ENCODE measurements at places on chromosomes 6 and 20. TPM values are rescaled to one million over a fixed set of nuclear protein-coding genes. Genes with fewer than 3 reads are reported as not detected.

The MACROD2 gene
- 1.9 TPM for polyA plus RNA-seq

The OXT gene
- 0.13 TPM for polyA plus RNA-seq

The SIRPD gene
- not detected for polyA plus RNA-seq

The ANKEF1 gene
- polyA plus RNA-seq, result 2.3 TPM

The SPINT4 gene
- not detected for polyA plus RNA-seq

The SLC22A16 gene
- polyA plus RNA-seq, result not detected

The MRPS26 gene
- 57.2 TPM for polyA plus RNA-seq

The RHAG gene
- polyA plus RNA-seq, result 0.06 TPM

The SDCBP2 gene
- 137 TPM for polyA plus RNA-seq

The ZMYND8 gene
- polyA plus RNA-seq, result 18.7 TPM

The MLN gene
- not detected for polyA plus RNA-seq

The NDRG3 gene
- polyA plus RNA-seq, result 14.6 TPM

The TMEM30A gene
- polyA plus RNA-seq, result 32.9 TPM

The EFHC1 gene
- polyA plus RNA-seq, result 8.4 TPM

The SLC2A10 gene
- 5.4 TPM for polyA plus RNA-seq

The BTN1A1 gene
- polyA plus RNA-seq, result not detected

The EPB41L2 gene
- polyA plus RNA-seq, result 6.7 TPM

The KIF13A gene
- 11.5 TPM for polyA plus RNA-seq

The SLC22A7 gene
- not detected for polyA plus RNA-seq

The TJAP1 gene
- 15.1 TPM for polyA plus RNA-seq

The HAO1 gene
- not detected for polyA plus RNA-seq

The PLG gene
- polyA plus RNA-seq, result not detected

The JPH2 gene
- 4.2 TPM for polyA plus RNA-seq

The RIN2 gene
- 11.8 TPM for polyA plus RNA-seq

The DNMT3B gene
- 0.96 TPM for polyA plus RNA-seq

The COL12A1 gene
- polyA plus RNA-seq, result 9.5 TPM

The DYNLT2 gene
- 1.3 TPM for polyA plus RNA-seq

The ASXL1 gene
- 13.3 TPM for polyA plus RNA-seq

The C6orf58 gene
- not detected for polyA plus RNA-seq

The PLN gene
- polyA plus RNA-seq, result 8.3 TPM

The CST5 gene
- polyA plus RNA-seq, result 0.16 TPM

The KIF25 gene
- 0.05 TPM for polyA plus RNA-seq

The HLA-DPA1 gene
- polyA plus RNA-seq, result 27.2 TPM

The CRISP2 gene
- 1.0 TPM for polyA plus RNA-seq

The ABHD16B gene
- polyA plus RNA-seq, result 0.92 TPM

The ENPP1 gene
- polyA plus RNA-seq, result 2.8 TPM

The PRPH2 gene
- polyA plus RNA-seq, result 0.14 TPM

The MYB gene
- 2.5 TPM for polyA plus RNA-seq

Data from esophagus (tissue), 2 donors.